MV-4-11 (cell line): ENCODE measurements at places on chromosomes 6 and 20.

DNA sequence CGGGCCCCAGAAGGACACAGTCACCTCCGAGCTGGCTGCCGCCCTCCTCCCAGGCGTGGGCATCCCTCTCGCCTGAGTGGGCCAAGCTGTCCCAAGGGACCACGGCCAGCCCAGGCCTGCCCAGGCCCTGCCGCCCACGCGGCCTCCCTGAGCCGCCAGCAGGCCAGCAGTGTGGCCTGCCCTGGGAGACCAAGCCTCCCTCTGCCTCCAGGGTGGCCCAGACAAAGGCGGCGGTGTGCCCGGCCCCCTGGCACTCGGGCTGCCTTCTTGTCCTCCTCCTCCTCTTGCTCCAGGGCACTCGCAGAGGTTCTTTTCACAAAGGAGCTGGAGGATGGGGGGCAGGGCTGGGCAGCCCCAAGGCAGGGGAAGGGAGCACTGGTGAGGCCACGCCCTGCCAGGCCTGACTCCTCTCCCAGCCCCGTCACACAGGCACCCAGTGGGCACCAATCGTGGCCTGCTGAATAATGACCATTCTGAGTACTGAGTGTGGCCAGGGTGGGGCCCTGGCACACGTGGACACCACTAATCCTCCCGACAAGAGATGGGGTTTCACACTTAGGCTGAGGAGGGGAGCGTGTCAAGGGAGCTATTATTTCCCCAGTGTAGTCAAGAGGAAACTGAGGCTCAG, 25.3 kb downstream of the NOL4L start:
- DNase-seq, result no peak

DNA sequence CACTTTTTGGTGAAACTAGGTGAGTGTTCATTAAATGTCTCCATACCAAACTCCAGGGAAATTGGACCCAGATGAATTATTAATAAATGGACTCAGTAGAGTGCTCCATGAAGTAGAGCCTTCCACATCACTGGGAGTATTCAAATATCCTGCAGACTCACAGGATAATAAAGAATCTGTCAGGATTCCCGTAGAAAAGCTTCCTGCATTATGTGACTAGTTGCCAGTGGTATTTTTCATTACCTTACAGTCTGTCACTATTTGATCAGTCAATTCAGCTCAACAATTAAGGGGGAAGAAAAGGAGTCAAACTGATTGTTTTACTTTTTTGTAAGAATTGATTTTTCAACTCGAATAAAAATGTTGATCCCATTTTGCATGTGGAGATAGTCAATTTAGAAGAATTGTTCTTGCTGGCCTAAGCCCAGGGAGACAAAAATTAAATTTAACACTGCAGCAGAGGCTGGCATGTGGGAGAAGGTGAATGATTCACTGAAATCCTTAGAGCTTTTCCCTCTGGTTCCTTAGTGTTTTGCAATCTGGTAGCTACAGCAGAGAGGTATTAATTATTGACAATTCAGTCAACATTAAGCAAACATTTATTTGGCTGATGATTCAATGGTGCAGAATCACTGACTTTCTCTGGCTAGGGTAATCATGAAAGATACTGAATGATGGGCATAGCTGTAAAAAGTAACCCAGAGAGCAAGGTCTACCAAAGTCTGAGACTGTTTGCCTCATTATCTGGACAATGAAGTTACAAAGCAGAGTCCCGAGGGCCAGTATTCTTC, 442.4 kb downstream of the CD83 start:
- DNase-seq, result no peak

- DNase-seq, result no peak
These were observed 23.5 kb downstream of the UQCC2 start for GRCh38 chr6:33688006-33688405.

DNA sequence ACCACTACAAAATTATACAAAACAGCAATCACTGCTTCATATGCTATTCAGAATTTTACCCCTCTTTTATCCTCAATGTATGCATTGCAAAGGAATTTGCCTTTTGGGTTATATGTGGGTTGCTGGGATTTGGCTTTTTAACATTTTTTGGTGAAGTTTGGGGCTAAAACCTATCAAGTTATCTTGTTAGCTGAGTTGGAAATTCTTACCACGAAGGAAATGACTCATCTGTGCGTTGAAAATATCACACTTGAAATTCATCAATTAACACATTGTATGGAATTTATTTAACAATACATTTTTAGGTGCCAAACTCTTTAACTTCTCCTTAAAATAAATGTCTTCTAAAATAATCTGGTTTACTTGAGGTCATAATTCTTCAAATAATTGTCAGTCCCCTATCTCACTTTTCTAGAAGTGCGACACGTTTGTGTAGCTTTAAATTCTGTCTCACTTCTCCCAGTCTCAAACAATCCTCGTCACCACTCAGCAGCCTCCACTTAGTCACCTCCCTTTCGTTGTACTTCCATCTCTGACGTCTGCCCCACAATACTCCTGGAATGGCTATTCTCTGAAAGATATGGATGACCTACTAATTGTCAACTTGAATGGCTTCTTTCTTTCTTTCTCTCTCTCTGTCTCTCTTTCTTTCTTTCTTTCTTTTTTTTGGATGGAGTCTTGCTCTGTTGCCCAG, 88.5 kb downstream of the PHACTR1 start:
- no peak for DNase-seq

- DNase-seq, result no peak
These were observed 88.6 kb downstream of the PPP1R14C start for GRCh38 chr6:150231525-150231850.

DNA sequence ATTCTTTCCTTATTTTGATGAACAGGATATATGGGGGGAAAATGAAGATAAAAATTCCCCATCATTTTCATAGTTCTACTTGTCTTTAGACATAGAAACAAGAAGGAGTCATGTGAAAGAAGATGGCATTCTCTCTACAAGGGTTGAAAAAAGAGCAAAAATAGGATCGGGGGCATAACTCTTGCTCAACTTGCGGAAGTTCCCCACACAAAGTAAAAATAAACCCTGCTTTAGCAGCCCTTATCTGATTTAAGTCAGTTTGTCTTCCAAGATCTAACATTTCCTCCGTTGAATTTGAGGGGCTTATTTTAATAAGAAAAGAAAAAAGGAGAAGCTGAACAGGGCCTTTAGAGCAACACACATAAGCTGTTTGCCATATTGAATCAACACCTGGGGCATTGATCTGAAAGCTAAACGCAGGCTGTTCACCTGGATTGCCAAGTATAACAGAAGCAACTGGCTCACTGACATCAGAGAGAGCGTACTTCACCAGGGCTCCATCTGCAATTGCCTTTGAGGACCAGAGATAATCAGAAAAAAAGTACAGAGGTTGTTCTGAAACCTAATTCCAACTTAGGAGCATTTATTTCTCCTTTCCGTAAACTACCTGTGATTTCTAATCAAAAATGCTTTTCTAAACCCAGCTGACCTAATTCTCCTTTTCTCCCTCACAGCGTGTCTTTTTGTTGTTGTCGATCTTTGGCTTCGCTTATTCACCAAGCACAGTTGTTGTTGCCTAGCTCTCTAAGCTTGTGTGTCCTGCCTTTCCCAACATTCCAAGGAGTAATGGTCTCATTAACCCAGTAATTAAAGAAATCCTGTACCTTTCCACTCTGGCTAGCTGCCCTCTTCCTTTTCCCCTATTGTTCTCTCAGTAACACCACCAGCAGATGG, 568.0 kb downstream of the KIF16B start:
- DNase-seq, result peak; percentile 5

DNA sequence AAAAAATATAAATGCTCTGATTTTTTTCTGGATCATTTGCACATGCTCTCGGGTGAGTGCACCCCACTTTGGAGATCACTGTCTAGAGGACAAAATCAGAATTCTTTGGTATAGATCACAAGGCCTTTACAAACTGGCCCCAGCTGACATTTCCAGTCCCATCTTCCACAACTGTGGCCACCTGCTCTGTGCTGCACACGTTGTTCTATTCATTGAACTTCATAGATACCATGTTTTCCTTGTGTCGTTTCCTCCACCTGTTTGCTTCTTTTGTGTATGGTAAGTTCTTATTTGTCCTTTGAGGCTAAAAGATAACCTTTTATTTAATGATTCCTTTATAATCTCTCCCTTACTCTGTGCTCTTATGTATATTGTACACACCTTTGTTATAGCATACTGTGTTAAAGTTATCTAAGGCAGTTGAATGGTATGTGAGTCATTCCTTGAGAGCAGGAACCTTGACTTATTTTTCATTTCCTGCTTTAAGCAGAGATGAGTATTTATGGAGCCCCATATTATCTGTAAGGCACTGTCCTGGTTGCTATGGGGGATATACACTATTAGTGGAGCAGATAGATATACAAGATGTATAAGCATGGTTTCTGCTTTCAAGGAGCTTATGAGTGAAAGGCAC, 12.0 kb upstream of the SLC17A5 start:
- DNase-seq, result no peak

GRCh38 chr20:17761604-17762003, 61.8 kb downstream of the BANF2 start:
- no peak for DNase-seq
